Retinal pigment epithelial cell (primary cell): ENCODE measurements at places on chromosomes 12 and 14.

DNA sequence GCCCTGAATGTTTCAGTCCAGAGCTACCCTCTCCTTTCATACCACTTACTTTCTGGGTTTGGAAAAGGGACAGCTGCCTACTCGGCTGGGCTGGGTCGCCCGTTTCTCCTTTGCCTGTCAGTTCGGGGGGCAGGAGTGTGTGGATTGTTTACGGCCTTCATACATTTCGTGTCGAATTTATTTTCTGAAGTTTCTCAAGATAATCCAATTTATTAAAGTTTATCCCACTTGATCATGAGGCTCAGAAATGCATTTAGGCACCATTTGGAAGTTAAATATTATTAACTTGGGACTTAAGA is 608 bp downstream of the ZNF410 start:
- DNase-seq = no peak

DNA sequence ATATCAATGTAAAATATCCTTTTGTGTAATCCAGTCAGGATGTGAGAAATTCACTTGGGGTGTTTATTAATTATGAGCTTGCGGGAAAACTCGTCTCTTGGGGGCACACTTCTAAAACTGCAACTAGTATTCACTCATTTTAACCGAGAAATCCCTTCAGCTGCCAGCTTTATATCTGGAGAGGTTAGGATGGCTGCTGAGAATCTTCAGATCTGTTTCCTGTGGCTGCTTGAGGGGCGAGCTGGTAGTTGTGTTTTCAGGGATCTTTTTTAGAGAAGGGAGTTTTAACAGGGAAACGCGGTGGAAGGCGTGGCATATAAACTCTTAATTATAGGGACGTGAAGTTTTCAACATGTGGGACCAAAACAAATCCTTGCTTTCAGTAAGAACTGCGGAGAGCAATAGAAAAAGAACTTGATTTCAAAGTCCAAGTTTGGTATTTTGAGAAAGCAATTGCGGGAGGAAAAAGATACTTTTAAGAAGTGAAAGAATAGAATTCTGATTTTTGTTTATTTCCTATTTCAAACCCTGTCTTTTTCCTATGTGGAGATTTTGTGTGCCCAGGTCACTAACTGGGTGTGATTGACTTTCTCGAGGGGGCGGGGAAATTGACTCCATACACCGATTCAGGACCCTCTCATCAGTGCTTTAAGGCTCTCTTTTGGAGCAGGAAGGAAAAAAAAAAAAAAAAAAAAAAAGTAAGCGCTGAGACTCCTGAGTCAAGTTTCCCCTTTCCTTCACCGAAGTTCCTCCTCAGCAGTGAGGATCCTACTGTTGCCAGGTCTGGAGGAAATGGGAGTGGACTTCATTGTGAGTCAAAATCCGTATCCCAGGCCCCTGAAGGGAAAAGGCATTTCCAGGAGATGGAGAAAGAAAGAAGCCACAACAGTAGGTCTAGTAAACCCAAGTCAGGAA is 1.1 kb downstream of the PPFIBP1 start:
- no peak for DNase-seq

DNA sequence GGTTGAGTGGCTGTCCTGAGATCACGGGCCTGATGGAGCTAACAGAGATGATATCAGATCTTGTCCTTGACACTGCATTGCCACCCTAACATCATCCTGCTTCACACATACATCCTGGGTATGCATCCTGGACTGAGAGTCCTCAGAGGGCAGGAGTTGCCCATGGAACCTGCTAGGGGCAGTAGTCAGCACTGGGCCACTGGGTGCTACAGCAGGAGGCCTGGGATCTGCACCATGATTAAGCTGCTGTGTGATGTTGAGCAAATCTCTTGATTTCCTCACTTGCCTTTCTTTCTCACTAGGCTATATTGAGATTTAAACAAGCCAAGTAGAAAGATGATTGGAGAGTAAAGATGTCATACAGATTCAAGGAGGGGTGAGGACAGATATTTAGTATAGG is 22.1 kb upstream of the EIF4B start:
- DNase-seq = no peak

DNA sequence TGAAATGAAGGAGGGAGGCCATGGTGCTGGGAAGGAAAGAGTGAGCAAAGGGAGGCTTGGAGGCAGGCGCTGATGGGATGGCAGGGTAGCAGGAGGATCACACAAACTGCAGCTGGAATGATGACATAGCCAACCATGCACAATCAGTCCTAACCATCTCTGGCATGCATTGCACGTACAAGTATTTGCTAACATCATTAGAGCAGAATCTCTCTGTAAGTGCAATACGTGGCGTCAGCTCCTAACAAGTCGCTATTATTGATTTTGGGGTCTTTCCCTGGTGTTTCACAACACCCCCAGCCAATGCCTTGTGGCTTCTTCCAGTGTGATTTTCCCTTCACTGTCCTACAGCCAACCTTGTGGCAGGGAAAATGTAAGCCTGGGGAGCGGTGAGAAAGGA is 18.5 kb downstream of the BDKRB1 start:
- no peak for DNase-seq

GRCh38 chr14:89427426-89428172 is 10.6 kb upstream of the FOXN3 start:
- DNase-seq = no peak

DNA sequence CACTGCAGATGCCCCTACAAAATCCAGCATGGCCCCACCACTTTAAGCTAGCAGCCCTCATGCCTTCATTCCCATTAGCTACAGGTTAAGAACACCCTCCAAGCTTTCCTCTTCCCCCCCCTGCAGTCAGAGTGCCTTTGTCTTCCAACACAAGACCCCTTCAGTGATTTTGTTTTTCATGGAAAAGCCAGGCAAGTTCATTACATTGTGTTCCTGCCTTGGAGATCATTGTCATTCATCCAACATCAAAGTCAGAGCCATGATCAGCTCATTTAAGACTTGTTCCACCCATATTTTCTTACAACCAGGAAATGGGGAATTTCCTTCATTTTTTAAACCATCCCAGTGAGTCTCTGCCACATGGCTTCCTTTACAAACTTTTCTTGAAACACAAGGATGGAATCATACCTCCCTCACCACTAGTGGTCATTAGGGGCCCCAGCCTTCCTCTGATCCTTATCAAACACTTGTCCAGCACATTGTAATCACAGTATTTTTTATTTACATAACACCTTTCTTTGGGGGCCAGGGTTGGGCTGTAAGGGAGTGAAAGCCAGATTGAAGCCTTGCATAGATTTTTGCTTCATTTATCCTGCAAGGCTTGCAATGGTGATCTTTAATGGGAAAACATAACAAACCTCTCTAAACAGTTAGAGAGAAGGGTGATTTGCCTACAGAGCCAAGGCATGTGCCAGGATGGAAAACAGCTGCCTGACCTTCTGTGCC is 765.3 kb downstream of the MED13L start:
- no peak for DNase-seq

- no peak for DNase-seq
Measured at GRCh38 chr12:90790747-90791146, 164.2 kb downstream of the CCER1 start.

DNA sequence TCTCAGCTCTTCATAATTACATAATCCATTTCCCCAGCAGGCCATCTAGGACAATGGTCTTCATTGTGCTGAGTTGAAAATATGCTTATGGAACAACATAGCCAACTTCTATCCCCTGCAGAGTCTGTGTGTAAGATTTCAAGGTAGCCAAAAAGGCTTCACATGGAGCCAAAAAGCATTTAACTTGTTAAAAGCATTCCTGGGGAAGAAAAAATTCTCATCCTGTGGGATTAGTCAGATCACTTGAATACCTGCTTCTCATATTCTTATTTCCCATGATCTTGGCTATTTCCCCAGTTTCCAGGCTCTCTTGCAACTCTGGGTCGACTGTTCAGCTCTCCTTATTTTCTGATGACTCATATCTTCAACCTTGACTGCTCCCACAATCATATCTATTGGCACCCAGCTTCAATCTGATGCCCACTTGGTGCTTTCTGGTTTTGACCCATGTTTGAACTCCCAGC is 178.9 kb downstream of the KLHL28 start:
- peak; percentile 91 for DNase-seq

GRCh38 chr12:108582978-108583770 is 14.7 kb downstream of the TMEM119 start:
- no peak for DNase-seq

DNA sequence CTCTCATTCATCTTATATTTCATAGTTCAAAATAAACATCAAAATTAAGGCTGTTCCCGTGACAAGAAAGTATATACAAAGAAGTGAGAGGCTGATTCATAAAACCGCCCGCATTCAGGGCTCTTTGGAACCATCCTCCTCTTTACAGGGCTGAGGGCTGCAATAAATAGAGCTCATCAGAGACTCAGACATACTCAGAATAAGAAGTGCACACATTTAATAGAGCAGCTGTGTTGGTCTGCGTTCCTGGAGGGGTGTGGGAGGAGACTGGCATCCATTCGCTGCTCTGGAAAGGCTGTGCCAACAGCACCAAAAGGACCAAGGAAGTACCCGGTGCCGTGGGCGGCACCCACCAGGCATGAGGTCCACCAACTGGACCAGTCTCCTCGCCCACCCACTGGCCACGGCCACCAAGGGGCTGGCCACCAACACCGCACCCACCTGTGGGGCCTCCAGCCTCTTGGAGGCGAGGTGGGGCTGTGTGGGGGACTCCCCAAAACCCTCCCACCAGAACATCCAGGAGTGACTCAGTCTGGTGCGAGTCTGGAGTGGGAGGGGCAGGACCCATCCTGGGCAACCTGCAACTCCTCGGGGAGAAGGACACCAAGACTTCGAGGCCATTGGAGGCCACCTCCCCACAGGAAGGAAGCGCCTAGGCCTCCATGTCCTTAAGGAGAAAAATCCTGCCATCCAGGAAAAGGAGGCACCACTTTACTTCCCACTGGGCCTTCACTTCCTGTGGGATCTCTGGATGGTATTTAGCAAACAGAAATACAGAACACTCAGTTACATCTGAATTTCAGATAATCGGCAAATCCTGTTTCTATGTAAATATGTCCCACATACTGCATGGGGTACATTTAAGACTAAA is 32.7 kb downstream of the VCPKMT start:
- no peak for DNase-seq

DNA sequence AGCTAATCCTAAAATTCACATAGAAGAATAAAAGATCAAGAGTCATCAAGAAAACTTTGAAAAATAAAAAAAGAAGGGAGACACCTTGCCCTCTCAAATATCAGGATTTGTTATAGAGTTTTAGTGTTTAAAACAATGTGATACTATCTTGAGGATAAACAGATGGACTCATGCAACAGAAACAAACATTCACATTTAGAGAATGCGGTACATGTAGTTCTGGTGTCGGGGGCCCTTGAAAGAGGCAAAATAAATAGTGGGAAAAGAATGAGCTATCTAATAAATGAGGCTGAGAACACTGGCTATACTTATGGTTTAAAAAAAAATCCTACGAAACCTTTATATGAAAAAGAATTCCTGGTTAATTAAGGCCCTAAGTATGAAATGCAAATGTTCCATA is 127.7 kb downstream of the LLPH start:
- DNase-seq = no peak
